ENCODE measurements at places on chromosomes 11 and 22.

GRCh38 chr11:63012430-63012829, 3.2 kb downstream of the SLC22A8 start:
- DNase-seq: no peak

DNA sequence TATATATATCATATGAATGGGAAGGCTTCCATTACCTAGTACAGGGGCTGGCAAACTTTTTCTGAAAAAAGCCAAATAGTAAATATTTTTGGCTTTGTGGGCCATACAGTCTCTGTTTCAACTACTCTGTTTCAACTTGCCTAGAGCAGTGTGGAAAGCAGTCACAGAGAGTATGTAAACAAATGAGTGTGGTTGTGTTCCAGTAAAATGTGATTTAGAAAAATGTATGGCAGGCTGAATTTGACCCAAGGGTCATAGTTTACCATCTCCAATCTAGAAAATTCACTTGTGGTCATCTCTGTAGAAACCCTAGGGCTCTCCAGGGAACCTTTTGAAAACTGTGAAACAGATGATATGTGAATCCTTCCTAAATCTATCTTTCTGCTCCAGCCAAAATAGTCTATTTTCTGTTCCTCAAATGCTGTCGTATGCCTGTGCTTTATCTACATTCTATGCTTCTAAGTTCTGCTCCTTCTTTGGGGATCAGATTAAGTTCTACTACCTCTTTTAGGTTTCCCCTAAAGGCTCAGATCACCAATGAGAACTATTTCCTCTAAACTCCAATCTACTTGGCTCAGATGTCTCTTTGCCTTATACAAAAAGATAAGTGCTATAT, 356.2 kb downstream of the METTL15 start:
- no peak for DNase-seq

DNA sequence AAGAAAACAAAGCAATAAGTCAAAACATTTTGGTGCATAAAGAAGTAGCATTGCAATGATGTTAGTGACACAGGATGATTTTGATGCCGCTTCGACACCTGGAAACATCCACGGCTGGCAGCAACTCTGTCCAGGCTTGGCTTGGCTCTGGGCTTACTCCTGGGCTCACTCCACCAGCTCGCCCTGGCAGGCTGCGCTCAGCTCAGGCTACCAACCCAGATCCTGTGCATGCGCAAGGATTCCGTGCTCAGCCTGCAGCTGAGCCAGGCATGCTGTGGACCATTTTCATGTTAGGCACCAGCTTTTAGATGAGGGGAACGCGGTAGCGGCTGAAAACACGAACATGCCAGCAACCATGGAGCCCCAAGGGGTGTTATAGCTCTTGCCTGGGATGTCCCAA, 66.0 kb downstream of the SLC25A17 start:
- no peak for DNase-seq

- no peak for DNase-seq
These were observed 611.9 kb downstream of the TBC1D22A start for GRCh38 chr22:47374273-47374771.

- DNase-seq: no peak
These were observed 61.3 kb upstream of the BARX2 start for GRCh38 chr11:129314371-129314770.

DNA sequence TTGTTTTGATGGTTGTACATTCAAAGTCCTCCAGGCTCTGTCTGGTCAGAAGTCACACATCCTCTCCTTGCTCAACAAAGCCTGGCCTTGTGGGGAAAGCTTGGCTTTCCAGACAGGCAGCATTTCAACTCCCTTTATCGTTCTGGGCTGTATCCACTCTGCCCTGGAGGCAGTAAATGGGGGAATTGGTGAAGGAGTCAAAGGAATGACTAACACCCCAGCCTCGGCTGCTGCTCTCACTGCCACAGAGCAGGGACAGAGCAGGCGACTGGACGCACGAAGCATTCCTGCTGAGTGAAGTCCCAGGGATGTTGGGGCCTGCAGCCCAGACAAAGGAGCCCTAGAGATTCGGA, 52.8 kb downstream of the WNT11 start:
- DNase-seq: no peak

GRCh38 chr11:15112131-15112541, 2.6 kb upstream of the INSC start:
- no peak for DNase-seq

GRCh38 chr11:123416566-123416965, 13.5 kb upstream of the GRAMD1B start:
- no peak for DNase-seq

DNA sequence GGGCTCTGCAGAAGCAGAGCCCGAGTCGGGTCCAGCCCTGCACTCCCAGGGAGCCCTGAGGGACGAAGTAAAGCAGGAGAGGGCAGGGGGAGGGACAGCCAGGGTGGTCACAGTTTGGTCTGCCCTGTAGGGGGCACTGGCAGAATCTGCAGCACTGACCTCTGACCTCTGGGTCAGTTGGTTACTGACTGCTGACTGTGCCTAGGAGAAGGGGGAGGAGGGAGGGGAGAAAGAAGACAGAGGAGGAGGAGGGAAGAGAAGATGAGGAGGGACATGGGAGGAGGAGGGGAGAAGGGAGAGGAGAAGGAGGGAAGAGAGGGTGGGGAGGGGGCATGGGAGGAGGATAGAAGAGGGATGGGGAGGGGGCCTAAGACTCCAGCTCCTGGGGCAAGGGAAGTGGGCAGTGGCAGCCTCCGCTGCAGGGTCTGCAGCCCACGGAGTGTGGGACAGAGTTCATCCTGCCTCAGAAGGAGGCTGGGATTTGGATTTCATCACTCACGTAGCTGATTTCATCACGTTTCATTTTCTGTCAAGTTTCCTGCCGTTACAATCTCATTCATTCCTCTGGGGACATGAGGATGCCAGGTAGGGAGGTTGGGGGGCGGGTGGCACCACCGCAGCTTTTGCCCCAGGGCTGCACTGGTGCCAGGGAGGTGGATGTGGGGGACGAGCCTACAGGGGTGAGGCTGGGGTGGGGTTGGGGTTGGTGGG, 55.2 kb downstream of the FLRT1 start:
- DNase-seq: no peak

DNA sequence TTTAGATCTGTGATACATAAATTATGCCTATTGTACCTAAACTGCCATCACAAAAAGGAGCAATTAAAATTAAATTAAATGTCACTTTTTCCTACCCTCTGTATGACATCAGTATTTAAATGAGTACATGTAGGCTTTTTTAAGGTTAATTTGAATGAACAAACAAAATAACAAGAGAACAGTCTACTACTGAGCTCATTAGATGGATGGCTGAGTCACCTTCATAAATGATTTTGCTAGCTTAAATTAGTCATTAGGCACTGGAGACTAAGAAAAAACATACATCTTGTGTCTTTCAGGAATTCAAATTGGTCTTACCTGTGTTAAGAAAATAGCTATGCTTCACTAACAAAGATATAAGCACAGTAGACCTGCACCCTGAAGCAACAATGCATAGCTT, 153.6 kb downstream of the RCN1 start:
- no peak for DNase-seq

- no peak for DNase-seq
These were observed 32.3 kb upstream of the TSPAN18 start for GRCh38 chr11:44694443-44694842.

- DNase-seq: no peak
These were observed 18.4 kb downstream of the LRP5 start for GRCh38 chr11:68330700-68331337.

GRCh38 chr11:110777775-110778174, 65.5 kb upstream of the ARHGAP20 start:
- no peak for DNase-seq

DNA sequence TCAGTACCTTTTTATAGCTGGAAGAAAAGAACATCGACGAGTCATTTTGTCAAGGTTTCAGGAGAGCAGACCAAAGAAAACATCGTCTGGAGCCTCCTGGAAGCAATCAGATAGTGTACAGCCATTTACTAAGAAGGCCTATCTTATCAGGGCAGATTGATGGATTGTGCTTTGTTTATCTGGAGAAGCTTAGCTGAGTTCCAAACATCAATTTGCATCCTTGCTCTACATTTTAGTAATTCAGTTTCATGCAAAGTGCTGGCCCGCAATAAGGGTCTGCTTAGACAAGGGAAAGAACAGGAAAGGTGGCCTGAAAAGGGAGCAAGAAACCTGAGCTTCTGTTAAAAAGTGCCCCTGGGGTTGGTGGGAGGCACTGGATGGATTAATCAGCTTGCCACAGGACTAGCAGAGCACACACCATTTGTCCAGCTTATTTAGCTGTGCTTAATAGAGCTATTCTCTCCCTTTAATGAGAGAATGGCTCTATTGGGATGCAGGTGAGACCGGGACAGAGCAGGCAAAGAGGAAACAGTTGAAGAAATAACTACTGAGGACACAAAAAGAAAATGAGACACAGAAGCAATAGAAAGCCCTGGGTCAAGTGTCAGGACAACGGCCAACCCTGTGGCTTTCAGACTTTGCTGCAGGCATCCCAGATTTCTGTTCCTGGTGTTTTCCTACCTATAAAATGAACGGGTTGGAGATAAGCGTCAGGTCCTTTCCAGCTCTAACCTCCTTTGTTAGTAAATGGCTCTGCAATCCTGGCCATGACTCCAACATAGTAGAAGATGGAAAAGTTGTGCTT, 122.1 kb upstream of the TTC12 start:
- no peak for DNase-seq

- no peak for DNase-seq
These were observed 11.4 kb downstream of the KCNJ5 start for GRCh38 chr11:128902515-128903066.
